ENCODE measurements at places on chromosomes 4 and X.

DNA sequence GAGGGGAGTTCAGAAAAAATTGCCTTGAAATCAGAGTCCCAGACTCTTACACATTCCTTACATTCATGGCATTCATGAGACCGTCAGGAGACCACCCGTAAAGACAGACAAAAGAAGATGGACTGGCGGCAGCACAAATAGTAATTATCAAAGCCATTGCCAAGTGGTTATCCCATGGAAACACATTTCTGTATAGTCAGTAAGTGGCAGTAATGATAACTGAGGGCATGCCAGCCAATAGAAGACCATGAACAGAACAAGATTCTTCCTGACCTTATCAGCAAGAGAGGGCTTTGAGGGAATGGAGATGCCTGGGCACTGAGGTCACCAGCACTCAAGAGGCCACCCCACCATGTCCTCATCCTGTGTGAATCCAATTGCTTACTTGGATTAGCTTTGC, 121.7 kb upstream of the HCCS start:
- no peak for DNase-seq

DNA sequence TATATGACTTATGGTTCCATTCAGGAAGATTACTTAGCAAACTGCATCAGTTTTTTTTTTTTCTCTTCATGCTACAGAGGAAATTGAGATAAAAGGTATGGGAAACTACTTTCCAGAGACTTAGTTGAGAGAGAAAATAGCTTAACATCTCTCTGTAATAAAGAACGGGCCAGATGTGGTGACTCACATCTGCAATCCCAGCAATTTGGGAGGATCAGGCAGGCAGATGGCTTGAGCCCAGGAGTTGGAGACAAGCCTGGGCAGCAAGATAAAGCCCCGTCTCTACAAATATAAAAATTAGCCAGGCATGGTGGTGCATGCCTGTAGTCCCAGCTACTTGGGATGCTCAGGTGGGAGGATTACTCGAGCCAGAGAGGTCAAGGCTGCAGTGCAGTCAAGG, 271.2 kb upstream of the TENM3 start:
- no peak for DNase-seq

DNA sequence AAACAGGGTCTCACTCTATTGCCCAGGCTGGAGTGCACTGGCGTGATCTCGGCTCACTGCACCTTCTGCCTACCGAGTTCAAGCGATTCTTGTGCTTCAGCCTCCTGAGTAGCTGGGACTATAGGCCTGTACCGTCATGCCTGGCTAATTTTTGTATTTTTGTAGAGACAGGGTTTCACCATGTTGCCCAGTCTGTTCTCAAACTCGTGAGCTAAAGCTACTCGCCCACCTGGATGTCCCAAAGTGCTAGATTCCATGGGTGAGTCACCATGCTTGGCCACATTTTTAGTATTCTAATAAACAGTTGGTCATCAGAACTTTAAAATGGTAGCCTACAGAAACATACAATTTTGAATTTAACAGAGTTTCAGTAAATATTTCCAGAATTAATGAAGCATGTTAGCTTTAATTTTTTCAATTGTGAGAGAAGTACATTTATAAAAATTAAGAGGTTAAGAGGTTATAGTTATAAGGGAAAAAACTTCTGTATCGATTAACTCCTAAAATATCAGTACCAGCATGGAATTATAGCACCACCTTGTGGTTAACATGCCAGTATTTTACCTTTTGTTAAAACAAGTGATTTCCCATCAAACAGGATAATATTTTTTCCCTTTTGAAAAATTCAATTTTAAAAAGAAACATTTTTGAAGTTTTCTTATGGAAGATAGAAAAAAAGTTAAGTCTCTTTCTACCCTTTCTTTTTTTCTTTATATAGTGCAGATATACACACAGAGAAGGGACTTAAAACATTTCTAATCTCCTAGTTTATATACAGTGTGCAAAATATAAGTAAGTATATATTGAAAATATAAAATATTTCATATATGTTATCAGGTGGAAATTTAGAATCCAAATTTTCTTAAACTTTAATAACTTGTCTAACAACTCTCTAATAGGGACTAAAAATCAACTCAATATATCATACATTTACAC, 35.4 kb downstream of the CEP44 start:
- peak; percentile 13 for DNase-seq

DNA sequence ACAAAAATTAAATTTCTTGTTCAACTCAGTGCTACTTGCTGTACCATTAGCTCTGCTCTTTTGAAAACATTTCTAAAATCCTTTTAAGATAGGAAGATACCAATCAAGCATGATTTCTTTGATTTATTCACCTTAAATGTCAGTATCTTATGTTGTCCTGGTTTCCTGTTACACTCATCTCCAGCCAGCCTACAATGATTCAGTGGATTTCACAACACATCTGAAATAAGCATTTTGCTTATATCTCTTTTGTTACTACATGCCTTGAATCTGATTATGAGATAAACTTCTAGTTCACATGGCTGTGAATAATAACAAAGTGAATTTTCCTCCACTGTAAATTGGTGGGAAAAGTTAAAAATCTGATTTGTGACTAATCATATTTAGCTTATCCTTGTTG, 112.5 kb upstream of the BMP3 start:
- DNase-seq = no peak

DNA sequence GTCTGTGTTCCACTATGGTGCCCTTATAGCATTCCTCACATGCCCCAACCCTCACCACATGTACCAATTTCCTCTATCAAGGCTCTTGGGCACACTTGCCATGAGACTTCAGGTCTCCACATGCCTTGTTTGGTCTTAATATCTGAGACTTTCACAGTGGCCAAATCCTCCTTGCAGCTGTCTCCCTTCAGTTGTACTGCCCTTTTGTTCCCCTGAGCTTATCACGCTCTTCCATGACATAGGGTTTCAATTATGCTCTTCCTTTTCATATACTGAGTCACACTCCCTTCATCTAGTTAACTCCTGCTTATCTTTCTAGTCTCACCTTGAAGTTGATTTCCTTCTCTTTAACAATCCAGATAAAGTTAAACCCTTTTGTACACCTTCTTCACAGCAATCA, 212.9 kb downstream of the PDHA2 start:
- DNase-seq = no peak

DNA sequence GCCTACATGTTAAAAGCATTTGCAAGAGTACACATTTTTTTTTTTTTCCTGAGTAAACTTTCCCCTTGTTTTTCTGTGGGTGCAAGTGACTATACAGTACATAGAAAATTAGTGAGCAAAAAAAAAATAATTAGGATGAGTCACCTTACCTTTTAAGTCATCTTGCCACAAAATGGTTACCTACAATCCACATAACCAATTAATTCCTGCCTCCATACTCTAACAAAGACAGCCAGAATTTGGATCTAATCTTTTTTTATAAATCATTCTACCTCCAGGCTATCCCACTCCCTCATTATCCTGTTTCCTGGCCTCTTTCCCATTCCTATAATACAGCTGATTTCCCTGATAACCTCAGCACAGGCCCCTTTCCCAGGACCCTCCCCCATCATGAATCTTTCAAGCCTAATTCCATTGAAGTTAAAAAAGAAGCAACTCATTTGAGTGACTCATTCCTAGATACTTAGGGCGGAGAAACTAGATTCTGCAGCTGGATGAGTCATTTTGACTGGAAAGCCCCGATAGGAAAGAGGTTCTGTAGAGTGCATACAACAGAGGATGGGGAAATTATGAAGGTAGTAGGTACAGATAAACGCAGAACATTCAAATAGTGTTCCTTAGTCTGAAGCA, 128.2 kb downstream of the C4orf51 start:
- DNase-seq = no peak

DNA sequence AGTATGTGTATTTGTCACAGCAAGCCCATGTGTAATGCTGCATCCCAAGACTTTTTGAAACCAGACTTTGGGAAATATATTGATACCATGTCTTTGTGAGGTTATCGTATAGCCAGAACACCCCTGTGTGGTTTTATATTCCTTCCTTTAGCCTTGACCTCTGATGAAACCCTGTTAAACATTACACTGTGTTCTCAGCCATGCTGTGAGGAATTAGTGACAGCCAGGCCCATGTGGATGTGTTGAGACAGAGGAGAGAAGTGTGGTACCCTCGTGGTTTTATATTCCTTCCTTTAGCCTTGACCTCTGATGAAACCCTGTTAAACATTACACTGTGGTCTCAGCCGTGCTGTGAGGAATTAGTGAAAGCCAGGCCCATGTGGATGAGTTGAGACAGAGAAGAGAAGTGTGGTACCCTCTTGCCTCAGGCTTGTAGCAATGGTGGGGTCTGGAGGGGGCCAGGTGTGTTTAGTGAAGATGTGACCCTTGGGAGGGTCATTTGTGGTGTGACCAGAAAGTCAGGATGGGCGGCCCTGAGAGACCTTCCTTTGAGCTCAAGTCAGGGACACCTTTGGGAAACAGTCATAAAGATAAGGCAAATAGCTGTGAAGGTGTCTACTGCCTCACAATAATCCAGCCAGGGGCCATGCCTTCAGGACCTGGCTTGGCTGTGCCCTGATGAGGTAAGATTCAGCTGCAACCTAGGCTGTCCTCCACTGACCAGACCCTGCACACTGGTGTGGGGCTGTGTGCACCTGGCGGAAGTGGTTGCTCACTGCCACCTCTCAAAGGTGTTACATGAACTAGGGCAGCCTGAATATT, 110.0 kb downstream of the IRF2 start:
- DNase-seq = no peak

GRCh38 chrX:136710325-136710951, 62.5 kb downstream of the CD40LG start:
- DNase-seq = no peak

DNA sequence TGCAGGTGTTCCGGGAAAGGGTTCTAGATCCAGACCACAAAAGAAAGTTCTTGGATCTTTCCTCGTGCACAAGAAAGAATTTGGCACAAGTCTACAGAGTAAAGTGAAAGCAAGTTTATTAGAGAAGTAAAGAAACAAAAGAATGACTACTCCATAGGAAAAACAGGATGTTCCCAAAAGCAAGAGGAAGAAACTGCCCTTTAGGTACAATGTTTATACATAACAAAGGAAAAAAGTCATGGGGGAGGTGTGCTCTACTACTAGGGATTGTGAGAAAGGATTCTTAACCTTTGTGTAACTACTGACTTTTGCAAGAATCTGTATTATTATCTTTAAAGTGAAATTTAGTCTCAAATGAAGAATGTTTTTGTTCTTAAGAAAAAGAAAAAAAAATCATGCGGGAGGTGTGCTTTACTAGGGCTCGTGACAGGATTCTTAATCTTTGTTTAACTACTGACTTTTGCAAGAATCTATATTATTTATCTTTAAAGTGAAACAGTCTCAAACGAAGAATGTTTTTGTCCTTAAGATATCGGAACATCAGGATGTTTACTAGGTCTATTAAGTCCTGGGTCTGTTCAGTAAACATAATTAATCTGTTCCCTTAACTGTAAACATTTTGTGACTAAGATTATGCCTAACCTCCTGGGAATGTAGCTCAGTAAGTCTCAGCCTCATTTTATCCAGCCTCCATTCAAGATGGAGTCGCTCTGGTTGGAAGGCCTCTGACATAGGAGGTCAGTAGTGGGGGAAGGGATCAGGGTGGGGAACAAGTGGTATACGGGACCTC, 110.4 kb upstream of the BEND4 start:
- no peak for DNase-seq

GRCh38 chr4:189979196-189980047, 38.8 kb downstream of the FRG1 start:
- no peak for DNase-seq

- DNase-seq = no peak
These were observed 30.4 kb downstream of the CLDN34 start for GRCh38 chrX:9997524-9997923.

- no peak for DNase-seq
These were observed 67.0 kb downstream of the DDX53 start for GRCh38 chrX:23066588-23067281.

DNA sequence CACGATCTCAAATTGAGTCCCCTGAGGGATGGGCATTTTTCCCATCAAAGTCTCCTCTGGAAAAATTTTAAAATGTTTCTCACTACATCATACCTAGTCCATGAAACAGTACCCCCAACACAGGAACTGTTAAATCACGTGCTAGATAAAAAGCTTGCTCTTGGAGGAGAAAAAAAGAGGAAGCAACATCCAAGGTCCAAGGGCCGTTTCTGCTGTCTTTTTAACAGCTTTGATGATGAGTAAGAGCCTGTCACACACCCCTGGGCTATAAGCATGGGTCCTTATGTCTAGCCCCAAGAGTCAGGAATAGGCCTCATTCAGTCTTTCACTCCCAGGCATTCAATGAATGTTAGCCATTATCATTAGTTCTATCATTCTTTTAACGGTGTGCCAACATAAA, 128.9 kb downstream of the SH3KBP1 start:
- DNase-seq = no peak

DNA sequence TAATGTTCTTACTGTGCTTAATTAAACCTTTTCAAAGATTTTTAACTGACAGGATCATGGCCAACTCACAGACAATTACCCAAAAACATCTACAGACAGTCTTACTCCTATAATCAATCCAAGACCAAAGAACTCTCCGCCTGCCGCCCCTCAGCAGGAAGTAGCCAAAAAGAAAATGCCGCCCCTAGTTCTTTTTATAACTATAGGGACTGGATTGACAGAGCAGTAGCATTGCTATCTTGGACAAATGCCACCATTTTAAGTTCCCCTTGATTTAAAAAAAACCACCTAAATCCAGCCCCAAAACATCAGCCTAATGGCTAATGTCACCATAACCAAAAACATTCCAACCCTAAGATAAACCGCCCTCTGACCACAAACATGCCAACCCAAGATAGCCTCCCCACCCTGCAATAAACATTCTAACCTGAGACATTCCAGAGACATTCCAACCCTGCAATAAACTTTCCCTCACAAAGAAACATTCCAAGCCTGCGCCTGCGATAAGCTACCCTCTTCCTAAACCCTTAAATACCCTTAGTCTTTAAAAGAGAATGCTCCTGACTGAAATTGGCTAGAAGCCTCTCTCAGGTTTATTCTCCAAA, 77.0 kb downstream of the COQ2 start:
- no peak for DNase-seq

DNA sequence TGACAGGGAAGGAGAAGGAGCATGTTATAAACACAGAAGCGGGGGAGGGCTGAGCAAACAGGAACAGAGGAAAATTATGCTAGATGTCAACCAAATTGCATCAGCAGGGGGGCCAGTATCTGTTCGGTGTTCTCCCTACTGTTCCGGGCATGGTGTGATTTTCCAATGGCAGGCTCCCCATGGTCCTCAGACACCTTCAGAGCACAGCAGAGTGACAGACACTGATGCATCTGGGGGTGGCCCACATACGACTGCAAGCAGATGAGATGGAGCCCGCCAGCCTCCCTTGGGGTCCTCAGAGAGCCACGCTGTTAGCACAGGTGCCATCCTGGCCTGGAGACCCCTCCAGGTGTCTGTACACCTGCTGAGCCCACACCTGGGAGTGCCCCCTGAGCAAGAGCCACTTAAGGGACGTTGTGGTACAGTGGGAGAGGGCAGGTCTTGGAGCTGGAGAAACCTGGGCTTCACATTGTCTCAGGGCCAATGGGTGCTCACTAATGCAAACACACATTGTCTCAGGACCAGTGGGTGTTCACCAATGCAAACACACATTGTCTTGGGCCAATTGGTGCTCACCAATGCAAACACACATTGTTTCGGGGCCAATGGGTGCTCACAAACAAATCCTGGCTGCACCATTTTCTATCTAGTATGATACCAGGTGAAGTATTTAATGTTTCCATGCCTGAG, 95.4 kb downstream of the SLC2A9 start:
- DNase-seq = no peak

- no peak for DNase-seq
These were observed 142.0 kb downstream of the CAMK2D start for GRCh38 chr4:113619526-113619925.
